ENCODE measurements at places on chromosomes 7 and 10.

GRCh38 chr7:36764929-36765328 is 40.6 kb upstream of the AOAH start:
- no peak for DNase-seq

DNA sequence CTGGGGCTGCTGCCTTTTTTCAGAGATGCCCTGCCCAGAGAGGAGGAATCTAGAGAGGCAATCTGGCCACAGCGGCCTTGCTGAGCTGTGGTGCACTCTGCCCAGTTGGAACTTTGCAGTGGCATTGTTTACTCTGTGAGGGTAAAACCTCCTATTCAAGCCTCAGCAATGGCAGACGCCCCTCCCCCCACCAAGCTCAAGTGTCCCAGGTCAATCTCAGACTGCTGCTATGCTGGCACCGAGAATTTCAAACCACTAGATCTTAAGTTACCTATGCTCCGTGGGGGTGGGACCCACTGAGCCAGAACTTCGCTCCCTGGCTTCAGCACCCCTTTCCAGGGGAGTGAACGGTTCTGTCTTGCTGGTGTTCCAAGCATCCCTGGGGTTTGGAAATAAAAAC is 77.2 kb downstream of the EXOC4 start:
- DNase-seq, result no peak

- DNase-seq, result no peak
These were observed 465.6 kb upstream of the IGFBP3 start for GRCh38 chr7:46386428-46387399.

DNA sequence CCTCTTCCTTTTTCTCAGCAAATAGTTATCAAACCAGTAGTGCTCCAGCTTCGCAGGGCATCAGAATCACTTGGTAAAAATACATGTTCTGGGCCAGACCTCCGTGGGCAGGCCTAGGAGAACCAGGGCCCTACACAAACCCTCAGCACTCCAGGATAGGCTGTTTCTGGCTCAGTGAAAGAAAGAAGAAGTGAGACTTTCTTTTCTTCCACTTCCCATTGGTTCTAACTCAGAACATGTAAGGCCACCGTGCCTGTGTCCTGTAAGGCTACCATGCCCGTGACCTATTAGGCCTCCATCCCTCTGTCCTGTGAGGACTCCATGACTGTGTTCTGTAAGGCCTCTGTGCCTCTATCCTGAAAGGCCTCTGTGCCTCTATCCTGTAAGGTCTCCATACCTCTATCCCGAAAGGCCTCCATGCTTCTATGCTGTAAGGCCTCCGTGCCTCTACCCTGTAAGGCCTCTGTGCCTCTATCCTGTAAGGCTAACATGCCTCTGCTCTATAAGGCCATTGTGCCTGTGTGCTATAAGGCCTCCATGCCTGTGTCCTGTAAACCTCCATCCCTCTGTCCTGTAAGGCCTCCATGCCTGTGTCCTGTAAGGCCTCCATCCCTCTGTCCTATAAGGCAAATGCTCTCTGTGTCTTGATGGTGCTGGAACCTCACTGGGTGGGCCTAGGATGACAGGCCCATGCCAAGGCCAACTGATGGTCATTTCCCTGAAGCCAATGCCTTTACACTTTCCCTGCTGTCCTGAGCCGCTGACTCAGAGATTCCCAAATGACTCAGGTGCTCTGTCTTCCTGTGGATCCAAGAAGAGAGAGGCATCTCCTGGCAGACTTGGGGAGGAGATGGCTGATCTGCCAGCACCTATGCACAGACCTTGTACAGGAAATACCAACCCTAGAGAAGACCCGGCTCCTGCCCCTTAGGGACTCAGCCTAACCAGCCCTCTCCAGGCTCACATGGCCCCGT is 96.6 kb upstream of the CACUL1 start:
- no peak for DNase-seq

DNA sequence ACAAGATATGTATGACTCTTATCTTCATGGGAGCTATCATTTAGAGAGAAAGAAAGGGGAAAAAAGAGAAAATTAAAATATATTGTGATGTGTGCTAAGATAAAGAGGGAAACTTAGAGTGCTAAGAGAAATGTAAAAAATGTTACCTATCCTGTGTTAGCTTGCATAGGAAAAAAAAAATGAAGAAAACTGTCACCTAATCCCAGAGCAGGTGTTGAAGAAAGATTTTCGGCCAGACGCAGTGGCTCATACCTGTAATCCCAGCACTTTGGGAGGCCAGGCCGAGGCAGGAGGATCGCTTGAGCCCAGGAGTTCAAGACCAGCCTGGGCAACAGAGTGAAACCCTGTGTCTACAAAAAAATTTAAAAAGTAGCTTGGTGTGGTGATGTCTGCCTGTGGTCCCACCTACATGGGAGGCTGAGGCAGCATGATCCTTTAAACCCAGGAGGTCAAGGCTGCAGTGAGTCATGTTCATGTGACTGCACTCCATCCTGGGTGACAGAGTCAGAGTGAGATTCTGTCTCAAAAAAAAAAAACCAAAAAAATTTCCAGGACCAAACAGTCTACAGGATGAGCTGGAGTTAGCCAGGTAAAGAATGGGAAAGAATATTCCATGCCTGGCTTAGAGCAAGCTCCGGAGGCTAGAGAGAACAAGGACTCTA is 2.4 kb upstream of the MKLN1 start:
- DNase-seq, result no peak

DNA sequence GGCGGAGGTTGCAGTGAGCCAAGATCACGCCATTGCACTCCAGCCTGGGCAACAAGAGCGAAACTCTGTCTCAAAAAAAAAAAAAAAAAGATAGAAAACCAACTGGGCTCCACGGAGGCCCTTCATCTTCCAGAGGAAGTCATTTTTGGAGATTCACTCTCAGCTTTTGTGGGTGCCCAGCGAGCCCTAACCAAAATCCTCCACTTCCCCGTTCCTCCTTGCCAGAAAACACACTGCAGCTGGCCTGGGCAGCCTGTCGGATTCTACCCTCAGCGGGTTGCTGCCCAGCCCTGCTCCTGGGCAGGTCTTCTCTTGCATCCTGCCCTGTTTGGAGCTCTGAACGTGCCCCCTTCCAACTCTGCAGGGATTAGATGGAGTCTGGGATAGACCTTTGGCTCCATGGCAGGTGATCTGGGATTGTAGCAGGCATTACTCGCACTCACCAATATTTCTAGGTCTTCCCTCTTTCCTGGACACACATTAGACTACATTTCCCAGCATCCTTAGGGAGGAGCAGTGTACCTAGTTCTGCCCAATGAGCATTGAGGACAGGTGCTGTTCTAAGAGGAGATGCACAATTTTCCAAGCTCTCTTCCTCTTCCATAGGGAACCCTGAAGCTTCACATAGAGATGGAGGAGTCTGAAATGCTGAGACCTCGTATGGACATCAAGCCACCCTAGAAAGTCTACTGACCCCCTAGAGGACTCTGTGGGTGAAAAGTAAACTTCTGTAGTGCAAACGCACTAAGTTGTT is 4.6 kb downstream of the GRID2IP start:
- no peak for DNase-seq

DNA sequence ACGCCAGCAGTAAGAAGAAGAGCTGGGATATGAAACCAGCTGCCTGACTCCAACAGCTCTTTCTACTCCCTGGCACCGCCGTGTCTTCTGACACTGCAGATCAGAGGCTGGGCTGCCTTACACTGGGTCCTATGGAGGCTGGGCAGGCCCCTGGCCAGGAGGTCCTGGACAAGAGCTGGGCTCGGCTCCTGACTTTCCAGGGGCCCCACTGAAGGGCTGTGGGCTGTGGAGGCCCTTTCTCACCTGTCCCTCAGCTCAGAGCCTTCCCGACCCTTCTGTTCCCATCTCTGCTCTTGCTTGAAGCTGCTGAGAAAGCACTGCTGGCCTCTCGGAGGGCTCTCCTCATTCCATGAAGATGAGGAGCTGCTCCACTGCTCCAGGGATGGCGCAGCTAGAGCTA is 85.9 kb upstream of the UNC5B start:
- no peak for DNase-seq

DNA sequence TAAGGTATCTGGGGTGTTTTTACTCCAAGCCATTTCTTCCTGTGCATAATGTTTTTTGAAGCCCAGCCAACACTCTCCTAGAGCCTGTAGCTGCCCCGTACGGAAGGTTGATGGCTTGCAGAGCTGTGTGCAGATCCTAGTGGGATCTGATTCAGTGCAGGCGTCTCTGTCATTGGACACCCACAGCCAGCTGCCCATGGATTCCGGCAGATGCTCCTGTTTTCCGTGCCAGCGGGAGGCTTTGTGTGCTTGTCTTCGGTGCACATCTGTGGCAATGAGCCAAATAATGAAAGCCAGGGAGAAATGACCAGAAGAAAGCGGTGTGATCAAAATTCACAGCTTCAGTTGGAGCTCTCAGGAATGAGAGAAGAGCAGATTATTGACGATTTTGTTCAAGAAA is 426.4 kb downstream of the TYW1 start:
- no peak for DNase-seq

DNA sequence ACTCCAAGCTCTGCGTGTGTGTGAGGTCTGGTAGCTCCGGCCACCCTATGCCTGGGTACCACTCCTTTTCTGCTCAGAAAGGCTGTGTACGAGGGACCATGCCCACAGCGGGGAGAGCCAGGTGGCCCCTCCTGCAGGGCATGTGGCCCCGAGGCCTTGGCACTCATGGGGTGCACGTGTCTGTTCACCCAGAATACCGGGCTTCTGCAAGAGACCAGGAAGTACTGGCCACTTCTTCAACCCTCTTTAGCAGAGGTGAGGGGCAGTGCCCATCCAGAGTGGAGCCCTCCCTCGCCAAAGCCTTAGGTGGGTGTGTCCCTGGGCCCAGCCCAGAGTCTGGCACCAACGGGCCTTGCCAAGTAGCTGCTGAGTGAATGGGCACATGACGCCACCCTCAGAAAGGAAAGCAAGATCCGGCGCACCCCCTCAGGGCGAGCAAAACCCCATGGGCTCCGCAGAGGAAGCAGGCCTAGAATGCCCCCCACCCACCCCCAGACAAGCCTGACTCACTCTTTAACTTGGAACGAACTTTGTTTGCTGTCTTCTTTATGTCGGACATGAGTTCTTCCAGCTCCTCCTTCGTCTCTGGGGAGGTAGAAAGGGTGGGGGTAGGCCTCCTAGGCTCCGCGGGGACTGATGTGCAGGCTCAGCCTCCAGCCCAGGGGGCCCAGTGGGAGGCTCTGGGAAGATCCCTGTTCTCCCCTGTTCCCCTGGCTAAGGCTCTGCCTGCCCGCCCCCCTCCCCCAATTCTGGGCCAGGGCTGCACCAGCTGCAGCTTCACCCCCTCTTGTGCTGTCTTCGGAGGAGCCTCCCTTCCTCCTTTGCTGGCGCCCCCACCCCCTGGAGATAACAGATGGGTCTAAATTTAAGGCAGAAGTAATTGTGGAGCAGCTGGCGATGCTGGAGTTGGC is 14.6 kb downstream of the STX1A start:
- no peak for DNase-seq

- no peak for DNase-seq
These were observed 9.4 kb downstream of the BLNK start for GRCh38 chr10:96261930-96262329.

DNA sequence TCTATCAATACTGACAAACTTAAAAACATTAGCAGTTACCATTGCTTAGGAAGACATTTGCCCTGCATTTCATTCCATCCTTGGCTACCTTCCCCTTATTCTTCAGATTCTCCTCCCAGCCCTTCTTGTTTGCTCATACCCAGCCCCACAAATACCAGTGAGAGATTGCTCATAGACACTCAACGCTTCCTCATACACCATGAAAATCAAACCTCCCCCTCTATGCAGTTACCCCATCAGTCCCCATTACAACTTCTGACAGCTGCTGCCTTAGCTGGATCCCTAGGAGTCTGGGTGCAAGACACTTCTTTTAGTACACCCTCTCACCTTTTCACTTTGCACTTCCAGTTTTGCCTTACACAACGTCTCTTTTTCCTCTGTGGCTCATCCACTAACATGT is 28.3 kb upstream of the PIK3CG start:
- DNase-seq, result no peak

DNA sequence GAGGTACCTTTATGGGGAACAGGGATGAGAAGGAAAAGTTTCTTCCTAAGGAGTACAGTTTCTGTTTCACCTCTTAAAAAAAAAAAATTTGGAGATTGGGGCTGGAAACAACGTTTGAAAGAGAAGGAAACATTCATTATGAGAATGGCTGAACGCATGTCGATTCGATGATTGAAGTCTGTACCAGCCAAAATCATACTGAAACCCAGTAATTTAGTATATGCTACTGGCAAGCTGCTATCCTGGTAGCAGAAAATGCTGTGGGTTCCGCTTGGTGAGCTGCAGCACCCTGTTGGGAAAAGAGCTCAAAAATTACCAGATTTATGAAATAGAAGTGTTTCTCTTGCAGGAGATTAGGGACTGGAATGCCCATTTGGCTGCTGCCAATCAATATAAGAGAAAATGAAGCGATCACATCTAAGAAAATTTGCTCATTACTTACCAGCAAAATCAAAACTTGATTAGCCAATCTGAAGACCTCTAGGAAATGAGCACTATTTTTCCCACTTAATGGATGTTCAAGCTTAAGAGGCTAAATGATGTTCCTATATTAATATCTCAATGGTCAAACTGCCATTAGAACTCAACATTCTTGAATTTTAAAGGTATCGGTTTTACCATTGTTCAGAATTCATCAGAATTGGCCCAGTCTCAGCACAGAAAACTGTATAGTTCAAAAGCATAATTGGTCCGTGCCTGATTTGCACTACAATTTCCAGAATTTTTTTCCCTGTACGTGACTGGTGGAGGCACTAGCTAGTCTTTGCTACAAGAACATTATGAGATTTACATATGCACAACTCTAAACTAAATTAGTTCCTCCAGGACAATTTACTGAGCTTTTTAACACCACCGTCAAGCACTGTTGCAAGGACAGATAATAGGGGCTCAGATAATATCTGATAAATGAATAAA is 1.2 kb upstream of the ITGB1 start:
- DNase-seq, result no peak

GRCh38 chr10:79103585-79103984 is 34.8 kb downstream of the ZMIZ1 start:
- DNase-seq, result no peak

- DNase-seq, result no peak
These were observed 248.3 kb downstream of the CDC14C start for GRCh38 chr7:49172639-49173038.

- DNase-seq, result no peak
These were observed 63.0 kb upstream of the HPS1 start for GRCh38 chr10:98509745-98510144.

GRCh38 chr10:28551086-28551485 is 18.2 kb downstream of the WAC start:
- no peak for DNase-seq

DNA sequence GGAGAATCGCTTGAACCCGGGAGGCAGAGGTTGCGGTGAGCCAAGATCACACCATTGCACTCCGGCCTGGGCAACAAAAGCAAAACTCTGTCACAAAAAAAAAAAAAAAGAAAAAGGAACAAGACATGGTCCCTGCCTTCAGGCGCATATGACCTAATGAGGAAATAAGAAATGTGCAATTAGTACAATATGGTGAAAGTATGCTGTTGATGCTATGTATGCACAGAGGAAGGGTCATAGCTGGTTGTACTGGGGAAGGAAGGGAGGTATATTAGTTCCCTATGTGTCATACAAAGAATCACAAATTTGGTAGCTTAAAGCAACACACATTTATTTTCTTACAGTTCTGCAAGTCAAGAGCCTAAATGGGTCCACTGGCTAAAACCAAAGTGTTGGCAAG is 97.8 kb upstream of the MPP7 start:
- DNase-seq, result no peak
